ENCODE measurements at places on chromosomes 6 and 20.
A peak's percentile ranks its signal among the peaks of the same experiment; 100 is the strongest.

DNA sequence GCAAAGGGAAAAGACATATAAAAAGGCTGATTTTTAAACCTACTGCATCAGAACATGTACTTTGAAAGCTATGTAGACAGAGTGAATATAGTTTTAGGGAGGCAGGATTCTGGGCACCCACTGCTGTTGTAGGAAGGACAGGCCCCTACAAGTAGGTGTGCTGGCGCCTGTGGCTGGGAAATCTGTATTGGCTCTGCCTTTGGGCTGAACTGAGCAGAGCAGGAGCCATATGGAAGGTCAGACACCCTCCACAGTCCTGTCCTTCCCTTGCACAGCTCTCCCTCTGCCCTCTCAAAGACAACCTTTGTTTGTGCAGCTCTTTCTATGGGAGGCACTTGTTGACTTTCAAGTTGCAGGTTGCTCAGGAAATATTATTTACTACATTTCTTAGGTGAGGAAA lies 18.4 kb upstream of the ULBP3 start:
- DNase-seq, result no peak

- DNase-seq, result no peak
Measured at GRCh38 chr20:54385746-54386145, 89.6 kb upstream of the DOK5 start.

GRCh38 chr6:168746643-168747042 lies 305.7 kb downstream of the SMOC2 start:
- DNase-seq, result no peak

DNA sequence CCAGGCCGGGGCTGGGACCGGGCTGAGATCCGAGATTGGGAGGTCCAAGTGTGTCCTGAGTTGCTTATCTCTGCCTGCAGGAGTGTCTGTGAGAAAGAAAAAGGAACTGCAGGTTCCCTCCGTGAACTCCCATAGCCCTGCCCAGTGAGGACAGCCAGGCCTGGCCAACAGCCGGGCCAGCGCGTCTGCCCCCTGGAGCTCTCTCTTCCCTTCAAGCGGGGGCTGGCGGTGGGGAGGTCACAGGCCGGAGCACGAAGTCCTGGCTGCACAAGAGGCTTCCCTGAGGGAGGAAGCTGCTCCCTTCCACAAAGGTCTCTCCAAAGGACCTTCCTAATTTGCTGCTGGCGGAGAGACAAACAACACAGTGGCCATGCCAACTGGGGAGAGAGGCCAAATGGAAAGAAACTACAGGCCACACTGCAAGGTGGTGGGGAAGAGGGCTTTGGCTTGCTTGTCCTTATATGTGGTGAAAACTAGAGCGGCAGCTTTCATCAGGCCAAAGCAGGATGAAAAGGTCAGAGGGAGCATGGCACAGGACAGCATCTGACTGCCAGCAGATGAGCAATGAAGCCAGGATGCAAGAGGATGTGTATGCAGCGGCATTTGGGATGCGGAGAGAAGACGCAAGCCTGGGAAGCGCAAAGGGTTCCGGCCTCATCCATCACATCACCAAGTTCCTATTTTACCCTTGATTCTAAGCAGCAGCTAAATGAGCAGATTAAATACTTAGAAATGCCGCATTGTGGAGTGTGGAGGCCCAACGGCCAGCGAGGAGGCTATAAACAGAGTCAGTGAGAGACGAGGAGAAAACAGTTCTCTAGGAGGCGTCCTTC lies 260.0 kb downstream of the ERMARD start:
- DNase-seq, result peak; percentile 71

- no peak for DNase-seq
Measured at GRCh38 chr6:20366082-20366830, 35.4 kb upstream of the E2F3 start.

DNA sequence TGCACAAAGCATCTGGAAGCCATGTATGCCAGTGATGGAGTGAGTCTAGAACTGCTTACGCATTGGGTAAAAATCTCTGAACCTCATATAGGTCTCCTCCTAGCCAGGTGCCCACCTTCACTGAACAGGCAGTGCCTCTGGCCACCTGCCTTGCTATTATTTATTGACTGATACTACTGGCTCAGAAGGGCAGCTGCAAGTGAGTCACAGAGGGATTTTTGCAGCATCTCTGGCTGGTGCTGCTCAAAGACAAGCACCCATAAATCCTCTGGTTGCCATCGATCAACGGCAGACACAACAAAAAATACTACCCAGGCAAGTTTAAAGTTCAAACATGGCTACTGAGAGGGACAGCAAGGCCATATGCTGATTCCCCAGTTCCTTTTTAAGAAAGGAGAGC lies 279.4 kb downstream of the UBE3D start:
- DNase-seq, result no peak

GRCh38 chr6:5590187-5590586 lies 328.9 kb downstream of the FARS2 start:
- no peak for DNase-seq

DNA sequence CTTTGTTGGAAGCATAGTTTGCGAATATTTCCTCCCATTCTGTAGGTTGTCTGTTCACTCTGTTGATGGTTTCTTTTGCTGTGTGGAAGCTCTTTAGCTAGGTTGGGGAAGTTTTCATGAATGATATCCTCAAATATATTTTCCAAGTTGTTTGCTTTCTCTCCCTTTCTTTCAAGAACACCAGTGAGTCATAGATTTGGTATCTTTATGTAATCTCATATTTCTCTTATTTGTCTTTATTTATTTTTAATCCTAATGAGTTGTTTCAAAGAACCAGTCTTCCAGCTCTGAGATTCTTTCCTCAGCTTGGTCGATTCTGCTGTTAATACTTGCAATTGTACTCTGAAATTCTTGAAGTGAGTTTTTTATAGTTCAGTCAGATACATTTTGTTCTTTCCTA lies 628.0 kb upstream of the ID4 start:
- DNase-seq, result no peak

GRCh38 chr6:68915586-68915985 lies 280.5 kb downstream of the ADGRB3 start:
- no peak for DNase-seq

DNA sequence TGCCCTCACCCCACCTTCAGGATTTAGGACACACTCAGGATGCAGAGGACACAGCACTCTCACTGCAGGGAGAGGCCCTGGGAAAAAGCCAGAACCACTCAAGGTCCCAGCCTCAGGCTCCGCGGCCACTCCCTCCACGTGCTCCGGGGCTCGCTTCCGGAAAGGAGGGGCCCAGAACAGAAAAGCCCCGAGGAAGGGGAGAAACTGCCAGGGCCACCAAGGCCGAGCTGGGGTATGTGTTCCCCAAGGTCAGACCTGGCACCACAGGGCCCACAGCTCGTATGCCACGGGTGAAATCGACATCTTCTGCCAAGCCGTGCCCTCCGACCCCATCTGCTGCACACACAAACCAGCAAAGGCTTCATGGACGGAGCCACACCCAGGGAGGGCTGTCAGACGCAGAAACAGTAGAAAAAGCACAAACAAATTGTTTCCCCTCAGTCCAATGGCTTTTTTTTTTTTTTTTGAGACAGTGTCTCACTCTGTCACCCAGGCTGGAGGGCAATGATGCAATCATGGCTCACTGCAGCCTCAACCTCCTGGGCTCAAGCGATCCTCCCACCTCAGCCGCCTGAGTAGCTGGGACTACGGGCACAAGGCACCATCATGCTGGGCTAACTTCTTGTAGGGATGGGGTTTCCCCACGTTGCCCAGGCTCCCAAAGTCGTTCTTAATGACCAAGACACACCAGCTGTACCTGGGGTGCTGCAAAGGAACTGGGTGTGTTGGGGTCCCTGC lies 33.4 kb downstream of the SLC2A4RG start:
- no peak for DNase-seq

GRCh38 chr6:123810948-123811347 lies 7.3 kb downstream of the NKAIN2 start:
- DNase-seq, result no peak

DNA sequence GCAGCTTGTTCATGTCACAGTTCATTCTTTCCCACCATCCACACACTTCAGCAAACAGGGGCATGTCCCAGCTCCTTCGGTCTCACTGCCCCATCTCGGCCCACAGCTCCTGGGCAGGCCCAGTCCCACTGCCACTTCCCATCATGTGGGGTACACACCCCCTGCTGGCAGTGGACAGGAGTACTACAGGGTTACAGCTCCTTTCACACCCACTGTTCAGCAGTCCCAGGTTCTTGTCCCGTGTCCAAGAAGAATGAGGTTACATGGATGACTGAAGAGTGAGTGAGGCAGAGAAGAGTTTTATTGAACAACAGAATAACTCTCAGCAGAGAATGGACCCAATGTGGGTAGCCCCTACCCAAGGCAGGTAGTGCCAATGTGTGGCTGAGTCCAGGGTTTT lies 77.8 kb upstream of the SMLR1 start:
- no peak for DNase-seq

DNA sequence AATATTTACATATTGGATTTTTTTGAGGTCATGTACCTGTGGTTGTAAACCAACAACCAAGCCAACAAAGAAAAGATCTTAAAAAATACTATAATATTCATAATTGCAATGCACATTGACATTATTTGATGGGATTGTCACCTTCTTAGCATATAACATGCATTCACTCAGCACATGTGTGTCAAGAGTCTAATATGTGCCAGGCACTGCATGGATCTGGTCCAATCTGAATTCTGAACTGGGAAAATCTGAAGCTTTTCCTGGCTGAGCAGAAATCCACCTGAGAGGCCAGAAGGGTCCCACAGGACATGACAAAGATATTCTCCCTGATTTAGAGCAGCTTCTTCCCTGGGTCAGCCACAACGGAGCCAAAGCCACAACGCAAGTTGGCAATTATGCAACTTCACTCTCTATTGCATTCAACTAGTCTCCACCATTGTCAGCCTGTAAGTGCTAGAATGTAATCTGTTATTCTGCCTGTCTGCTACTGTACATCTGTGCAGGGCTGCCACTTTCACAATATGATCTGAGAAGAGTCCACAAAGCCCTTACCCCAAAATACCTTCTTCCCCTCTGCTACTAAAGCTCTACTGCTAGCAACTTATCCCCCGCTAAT lies 17.0 kb upstream of the DDO start:
- no peak for DNase-seq

DNA sequence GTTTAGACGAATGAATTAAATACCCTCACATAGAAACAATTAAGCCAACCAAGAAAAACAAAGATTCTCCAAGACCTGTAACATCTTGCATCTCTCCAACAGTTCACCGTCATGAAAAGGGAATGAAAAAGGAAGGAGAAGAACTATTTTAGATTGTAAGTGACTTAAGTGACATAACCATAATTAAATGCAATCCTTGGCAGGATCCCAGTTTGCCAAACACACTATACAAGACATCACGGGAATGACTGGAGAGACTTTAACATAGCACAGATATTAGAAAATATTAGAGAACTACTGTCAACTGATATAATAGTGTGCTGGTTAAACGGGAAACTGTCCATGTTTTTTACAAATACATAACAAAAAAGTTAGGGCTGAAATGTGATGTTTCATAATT lies 22.2 kb downstream of the EPB41L2 start:
- DNase-seq, result no peak

DNA sequence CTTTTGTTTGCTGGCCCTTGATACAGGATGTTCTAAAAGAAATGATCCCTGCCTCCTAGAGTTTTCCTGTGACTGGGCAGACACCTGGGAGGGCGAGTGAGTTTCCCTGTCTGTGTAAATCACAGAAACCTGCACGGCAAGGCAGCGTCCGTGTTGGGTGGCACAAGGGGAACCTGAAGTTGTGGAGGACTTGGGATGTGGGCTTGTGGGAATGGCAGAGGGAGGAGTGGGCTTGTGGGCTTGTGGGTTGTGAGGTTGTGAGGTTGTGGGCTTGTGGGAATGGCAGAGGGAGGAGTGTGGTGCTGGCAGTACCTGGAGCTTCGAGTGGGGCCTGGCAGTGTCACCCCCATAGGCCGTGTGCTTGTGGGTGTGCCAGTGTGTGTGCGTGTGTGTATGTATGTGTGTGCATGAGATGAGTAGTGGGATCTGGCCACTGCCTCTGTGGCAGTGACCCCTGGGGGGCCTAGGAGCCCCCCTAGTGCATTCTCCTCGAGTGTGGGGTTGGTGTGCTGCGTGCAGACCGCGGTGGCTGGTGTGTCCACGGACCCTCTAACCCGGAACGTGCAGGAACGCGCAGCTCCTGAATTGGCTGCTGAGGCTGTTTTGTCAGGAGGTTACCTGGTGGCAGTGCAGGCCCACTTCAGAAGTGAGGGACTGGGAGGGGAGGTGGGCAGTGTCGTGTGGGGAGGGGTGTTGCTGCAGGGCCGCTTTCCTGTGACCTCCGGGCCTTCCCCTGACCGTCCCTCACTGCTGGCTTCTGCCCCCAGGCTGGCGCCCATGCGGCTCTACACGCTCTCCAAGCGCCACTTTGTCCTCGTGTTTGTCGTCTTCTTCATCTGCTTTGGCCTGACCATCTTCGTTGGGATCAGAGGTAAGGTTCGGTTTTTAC lies 13.0 kb downstream of the TMEM181 start:
- peak; percentile 70 for DNase-seq

DNA sequence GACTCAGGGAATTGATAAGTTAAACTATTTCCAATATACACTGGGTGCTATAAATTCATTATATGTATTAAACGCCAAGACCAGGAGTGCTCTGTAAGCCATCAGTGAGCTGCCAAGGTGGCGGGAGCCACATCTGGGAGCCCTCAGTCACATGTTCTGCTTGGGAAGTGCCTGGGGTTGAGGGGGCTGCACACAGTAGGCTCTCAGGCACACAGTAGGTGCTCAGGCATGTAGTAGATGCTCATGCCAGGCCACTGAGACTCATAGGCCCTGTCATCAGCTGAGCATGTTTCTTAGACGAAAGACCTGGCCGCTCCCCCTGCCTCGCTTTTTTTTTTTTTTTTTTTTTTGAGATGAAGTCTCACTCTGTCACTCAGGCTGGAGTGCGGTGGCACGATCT lies 83.3 kb upstream of the BHLHE23 start:
- DNase-seq, result peak; percentile 18

DNA sequence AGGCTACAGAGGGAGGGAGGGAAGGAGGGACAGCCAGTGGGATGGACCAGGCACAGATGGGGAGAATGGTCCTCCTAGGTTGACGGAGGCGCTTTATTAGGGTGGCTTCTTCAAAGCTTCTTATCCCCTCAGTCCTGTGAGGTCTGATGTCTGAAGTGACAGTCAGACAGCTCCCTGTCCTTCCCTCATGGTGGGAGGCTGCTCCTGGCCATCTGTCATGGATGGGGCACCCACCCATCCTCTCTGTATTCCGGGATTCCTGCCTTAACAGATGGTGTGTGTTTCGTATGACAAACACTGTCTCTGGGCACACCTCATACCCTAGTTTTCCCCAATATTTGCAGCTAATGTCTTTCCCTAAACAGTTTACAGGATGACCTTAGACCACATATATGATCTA lies 7.9 kb downstream of the RIN2 start:
- no peak for DNase-seq

DNA sequence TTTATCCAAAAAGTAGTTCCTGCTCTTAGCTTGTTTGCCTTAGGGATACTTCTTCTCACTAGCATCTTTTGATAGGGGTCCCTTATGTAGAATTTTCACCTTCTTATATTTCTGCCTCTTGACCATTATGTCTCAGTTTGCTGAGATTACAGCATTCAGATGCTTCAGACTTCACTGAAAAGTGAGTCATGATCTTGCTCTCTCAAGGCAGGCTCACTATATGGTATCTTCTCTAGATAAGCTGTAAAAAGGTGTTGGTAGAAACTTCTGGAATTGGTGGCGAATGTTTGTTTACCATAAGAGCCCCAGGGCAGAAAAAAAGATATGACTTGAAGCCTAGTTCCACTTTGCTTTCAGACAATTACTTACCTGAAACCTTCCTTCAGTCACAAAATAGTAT lies 19.7 kb downstream of the GTPBP2 start:
- no peak for DNase-seq

GRCh38 chr20:39939241-39939865 lies 749.7 kb downstream of the MAFB start:
- no peak for DNase-seq

Data from suprapubic skin (tissue), 4 donors.